Epithelial cell of proximal tubule (primary cell): ENCODE measurements at places on chromosomes 7 and 10. TPM values are rescaled to one million over a fixed set of nuclear protein-coding genes. Genes with fewer than 3 reads are reported as not detected.

The ICA1 gene
- 9.6 and 30.3 TPM in 2 replicates for total RNA-seq

The PNLIPRP2 gene
- total RNA-seq, result not detected in 2 replicates

The SLC26A3 gene
- total RNA-seq, result not detected in 2 replicates

The KNDC1 gene
- total RNA-seq, result 0.06 and 0.65 TPM in 2 replicates

The LAMB4 gene
- total RNA-seq, result 0.46 and 3.7 TPM in 2 replicates

The FAM25G gene
- total RNA-seq, result not detected in 2 replicates

The EPDR1 gene
- total RNA-seq, result 33.6 and 39.3 TPM in 2 replicates

The LEP gene
- total RNA-seq, result not detected in 2 replicates

The NXPH1 gene
- total RNA-seq, result not detected in 2 replicates

The RAPGEF5 gene
- 2.3 and 8.3 TPM in 2 replicates for total RNA-seq

The CYP2C9 gene
- total RNA-seq, result 1.0 TPM in 1 of 2 replicates, not detected in the other

The FAM13C gene
- not detected in 2 replicates for total RNA-seq

The NRG3 gene
- 0.58 and 0.92 TPM in 2 replicates for total RNA-seq

The AGR2 gene
- total RNA-seq, result 11.9 and 29.4 TPM in 2 replicates

The CDHR3 gene
- 0.17 and 0.80 TPM in 2 replicates for total RNA-seq

The RBP3 gene
- not detected in 2 replicates for total RNA-seq

The PKD2L1 gene
- not detected in 2 replicates for total RNA-seq

The PON3 gene
- not detected in 2 replicates for total RNA-seq

The GAD2 gene
- total RNA-seq, result not detected in 2 replicates

The COBL gene
- 1.5 and 6.6 TPM in 2 replicates for total RNA-seq

The RAB19 gene
- 2.7 and 3.6 TPM in 2 replicates for total RNA-seq

The PTPN20 gene
- 1.0 and 1.3 TPM in 2 replicates for total RNA-seq

The GRM3 gene
- total RNA-seq, result not detected in 2 replicates

The HTR7 gene
- 0.06 and 1.2 TPM in 2 replicates for total RNA-seq

The PLAC9 gene
- total RNA-seq, result not detected in 2 replicates

The C10orf105 gene
- not detected in 2 replicates for total RNA-seq

The GRID2IP gene
- not detected in 2 replicates for total RNA-seq

The MMP21 gene
- 0.06 TPM in 1 of 2 replicates, not detected in the other for total RNA-seq
